Aorta (tissue), 5 donors: ENCODE measurements at places on chromosomes 2 and 18. TPM values are rescaled to one million over a fixed set of nuclear protein-coding genes. Genes with fewer than 3 reads are reported as not detected.

NLRC4 gene
- 4.2 TPM for total RNA-seq

USP40 gene
- 28.4 TPM for total RNA-seq

ASTL gene
- 0.57 TPM for total RNA-seq

ZNF385B gene
- total RNA-seq, result 4.6 TPM

NT5DC4 gene
- total RNA-seq, result 0.23 TPM

ADRA2B gene
- total RNA-seq, result 0.81 TPM

TEKT4 gene
- total RNA-seq, result not detected

RETREG2 gene
- 70.6 TPM for total RNA-seq

MITD1 gene
- total RNA-seq, result 20.2 TPM

DNA sequence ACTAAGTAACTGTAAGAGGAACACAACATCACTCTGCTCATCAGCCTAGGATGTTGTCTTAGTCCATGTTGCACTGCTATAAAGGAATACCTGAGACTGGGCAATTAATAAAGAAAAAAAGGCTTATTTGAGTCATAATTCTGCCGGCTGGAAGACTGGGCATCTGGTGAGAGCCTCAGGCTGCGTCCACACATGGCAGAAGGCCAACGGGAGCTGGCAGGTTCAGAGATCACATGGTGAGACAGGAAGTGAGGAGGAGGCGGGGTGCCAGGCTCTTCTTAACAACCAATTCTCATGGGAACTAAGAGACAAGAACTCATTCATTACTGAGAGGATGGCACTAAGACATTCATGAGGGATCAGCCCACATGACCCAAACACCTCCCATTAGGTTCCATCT lies 46.8 kb downstream of the EPG5 start:
- peak; percentile 90 for DNase-seq

GRCh38 chr2:101114268-101114783 lies 36.9 kb downstream of the TBC1D8 start:
- DNase-seq, result no peak

GRCh38 chr18:74942319-74942910 lies 266.5 kb downstream of the PTGR3 start:
- DNase-seq, result no peak

- DNase-seq, result no peak
These were observed 28.5 kb downstream of the INPP4A start for GRCh38 chr2:98472961-98473746.

- DNase-seq, result no peak
These were observed 60.4 kb downstream of the BOD1L2 start for GRCh38 chr18:57207124-57207916.

GRCh38 chr18:51398104-51398503 lies 200.6 kb upstream of the MEX3C start:
- no peak for DNase-seq

- DNase-seq, result no peak
These were observed 808.1 kb downstream of the RNF144A start for GRCh38 chr2:7725171-7725849.

DNA sequence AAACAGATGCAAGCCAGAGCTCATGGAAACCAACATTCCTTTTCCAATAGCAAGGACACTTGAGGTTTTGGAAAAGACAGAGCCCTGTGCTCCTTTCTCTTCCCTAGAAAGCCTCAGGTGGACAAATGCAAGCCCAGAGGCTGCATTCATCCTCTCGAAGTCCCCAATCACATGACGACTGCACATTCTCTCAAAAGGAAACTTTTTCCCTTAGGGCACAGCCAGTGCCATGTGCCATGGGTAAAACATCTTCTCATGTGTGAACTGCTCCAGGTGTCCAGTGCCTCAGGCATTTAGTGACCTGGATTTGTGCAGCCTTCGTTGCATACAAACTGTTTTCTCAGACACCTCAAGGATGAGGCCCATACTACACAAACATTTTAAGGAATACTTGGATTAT lies 140.7 kb downstream of the LAMA1 start:
- DNase-seq, result no peak

- no peak for DNase-seq
These were observed 27.3 kb downstream of the GKN2 start for GRCh38 chr2:68925295-68925896.

DNA sequence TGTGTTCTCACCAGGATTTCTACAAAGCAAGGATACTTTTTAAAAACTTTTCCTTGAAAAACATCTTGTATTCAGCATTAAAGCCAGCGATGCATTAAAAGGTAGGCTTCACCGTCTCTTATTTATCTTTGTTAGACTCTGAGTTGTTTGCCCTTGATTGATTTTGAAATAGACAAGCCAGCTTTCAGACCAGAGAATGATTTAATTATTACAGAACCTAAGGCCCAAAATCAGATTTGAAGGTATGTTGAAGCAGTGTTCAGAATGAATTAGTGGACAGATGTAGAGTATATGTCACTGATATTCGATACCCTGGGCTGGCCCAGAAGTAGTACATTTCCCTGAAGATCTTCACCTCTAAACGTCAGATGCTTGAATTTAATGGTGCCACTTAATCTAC lies 136.4 kb downstream of the THSD7B start:
- DNase-seq, result no peak

- DNase-seq, result no peak
These were observed 44.8 kb downstream of the TCF4 start for GRCh38 chr18:55543130-55543704.

DNA sequence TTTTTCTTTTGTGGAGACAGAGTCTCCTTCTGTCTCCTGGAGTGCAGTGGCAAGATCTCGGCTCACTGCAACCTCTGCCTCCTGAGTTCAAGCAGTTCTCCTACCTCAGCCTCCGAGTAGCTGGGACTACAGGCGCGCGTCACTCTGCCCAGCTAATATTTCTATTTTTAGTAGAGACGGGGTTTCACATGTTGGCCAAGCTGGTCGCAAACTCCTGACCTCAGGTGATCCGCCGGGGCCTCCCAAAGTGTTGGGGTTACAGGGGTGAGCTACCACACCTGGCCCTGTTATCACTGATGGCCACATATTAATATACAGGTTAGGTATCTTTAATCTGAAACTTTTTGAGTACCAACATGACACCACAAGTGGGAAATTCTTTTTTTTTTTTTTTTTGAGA lies 3.4 kb downstream of the MRPL35 start:
- no peak for DNase-seq

GRCh38 chr2:237665713-237666143 lies 38.3 kb downstream of the LRRFIP1 start:
- DNase-seq, result no peak

- no peak for DNase-seq
These were observed 579 bp downstream of the STAT4 start for GRCh38 chr2:191150230-191150599.

GRCh38 chr2:24088821-24089359 lies 4.3 kb upstream of the TP53I3 start:
- DNase-seq, result no peak

DNA sequence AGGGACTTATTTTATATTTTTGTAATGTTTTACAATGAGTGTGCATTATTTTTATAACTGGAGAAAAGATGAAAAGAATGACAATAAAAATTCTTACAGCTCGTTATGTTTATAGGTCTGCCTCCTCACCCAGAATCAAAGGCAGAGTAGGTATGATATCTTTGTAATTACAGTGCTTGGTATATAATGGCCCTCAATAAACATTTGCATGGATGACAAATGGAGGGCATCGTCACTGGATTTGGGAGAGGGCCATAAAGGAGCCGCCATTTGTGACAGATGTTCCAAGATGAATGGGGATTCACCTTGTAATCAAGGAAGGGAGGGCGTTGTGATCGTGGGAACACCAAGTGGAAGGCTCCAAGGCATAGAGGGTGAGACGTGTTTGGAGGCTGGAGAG lies 22.6 kb upstream of the GIGYF2 start:
- DNase-seq, result no peak

- no peak for DNase-seq
These were observed 233.7 kb downstream of the MYO3B start for GRCh38 chr2:170411660-170412059.

GRCh38 chr2:32902986-32903385 lies 43.8 kb upstream of the LTBP1 start:
- no peak for DNase-seq

DNA sequence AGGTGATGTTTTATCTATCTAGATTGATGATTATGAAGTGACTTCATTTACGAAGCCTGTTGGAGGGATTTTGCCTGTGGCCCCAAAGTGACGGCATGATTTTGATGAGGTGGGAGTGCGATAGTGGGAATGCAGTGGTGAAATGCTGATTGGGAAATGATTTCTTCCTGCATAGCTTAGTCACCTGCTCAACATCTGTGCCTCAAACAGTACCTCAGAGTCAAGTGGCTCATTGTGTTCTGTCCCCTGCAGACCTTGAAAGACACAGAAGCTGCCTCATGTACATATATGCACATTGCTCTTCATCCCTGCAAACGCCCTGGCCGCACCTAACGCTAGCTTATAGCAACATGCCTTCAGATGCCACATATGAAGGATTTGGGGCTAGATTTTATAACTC lies 201.2 kb downstream of the TPGS2 start:
- no peak for DNase-seq

DNA sequence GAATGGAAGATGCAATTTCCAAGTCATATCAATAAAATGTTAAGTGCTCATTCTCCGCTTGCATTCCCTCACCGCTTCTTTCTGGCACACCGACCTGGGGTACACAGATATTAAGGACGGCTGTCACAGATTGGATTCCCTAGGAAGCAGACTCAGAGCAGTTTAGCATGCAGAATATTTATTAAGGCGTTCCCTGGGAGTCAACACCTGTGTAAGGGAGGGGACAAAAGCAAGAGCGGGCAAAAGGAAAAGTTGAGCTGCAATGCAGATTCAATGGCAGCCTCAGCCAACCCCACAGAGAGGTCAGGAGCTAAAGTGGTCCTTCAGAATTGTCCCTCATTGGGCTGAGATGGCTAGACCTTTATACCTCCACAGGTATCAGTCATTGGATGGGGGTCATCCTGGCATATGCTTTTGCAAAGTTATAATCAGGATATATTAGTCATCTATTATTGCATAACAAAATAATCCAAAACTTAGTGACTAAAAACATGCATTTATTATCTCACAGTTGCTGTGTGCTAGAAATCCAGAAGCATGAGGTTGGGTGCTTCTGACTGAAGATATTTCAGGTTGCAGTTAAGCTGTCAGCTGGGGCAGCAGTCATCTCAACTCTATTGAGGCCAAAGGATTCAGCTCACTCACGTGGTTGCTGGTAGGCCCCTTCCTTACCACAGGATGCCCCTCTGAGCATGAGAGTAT lies 27.0 kb upstream of the INO80D start:
- DNase-seq, result no peak

GRCh38 chr2:8408560-8409460 lies 273.0 kb upstream of the ID2 start:
- no peak for DNase-seq

- DNase-seq, result no peak
These were observed 95.4 kb downstream of the LAMA1 start for GRCh38 chr18:7021994-7022840.

GRCh38 chr2:115913921-115914320 lies 1471.5 kb downstream of the DPP10 start:
- no peak for DNase-seq

- no peak for DNase-seq
These were observed 141.6 kb downstream of the SRBD1 start for GRCh38 chr2:45469314-45470099.

DNA sequence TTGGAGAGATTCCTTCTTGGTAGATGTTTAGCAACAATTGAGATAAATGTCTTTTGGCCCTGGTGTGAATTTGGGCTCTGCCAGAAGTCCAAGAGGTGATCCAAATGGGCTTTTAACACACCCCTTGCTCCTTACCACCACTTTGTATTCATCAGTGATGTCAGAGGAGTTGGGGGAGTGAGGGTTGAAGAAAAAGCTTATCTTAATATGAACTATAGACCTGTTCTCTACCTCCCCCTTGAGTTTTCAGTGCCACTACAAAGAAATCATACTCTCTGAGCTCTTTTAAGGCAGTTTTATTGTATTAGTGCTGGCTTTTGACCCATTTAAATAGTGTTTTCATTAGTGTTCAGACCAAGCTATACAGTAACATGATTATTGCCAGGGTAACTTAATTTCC lies 229.1 kb downstream of the PHLPP1 start:
- no peak for DNase-seq

DNA sequence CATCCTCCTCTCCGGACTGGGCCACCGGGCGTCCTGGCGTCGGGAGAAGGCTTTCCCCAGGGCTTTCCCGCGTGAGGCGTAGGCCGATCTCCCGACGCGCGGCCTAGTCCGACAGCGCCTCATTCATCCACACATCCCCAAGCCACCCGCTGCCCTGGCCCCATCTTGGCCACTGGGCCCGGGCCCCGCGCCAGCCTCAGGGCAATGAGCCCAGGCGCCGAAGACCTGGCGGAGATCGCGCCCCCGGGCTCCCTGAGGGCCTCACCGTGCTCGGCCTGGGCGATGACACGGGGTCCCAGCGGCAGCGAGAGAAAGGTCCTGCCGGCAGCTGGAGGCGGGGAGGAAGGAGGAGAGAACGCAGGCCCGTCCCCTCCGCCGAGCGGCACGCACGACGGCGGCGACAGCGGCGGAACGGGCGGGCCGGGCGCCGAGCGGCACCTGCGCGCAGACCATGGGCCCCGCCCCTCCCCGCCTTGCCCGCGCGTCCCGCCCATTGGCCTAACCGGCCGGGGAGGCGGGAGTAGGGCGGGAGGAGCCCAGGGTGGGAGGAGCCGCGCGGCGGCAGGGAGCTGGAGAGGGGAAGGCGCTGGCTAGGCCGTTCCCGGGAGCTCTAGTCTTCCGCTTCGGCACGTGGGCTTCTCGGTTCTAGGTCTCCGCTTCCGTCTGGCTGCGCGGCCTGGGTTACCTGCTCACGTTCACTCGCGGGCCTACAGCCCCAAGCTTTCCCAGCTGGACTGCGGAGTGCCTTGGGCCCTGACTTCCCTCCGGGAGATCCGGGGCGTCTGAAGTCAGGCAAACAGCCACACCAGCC lies at the start of gene OLA1:
Gene OLA1 (minus strand): TSS at position 346 of the 811 bp plus-strand sequence. CDS start 1,717 bp downstream, outside the sequence.
- DNase-seq, result peak; percentile 97

- DNase-seq, result no peak
These were observed 67.3 kb downstream of the TWIST2 start for GRCh38 chr2:238915196-238915595.

- DNase-seq, result peak; percentile 70
These were observed at the start of gene NMUR1 for GRCh38 chr2:231530099-231531011. Gene NMUR1 (minus strand): TSS chr2:231530445. CDS start chr2:231530361, 84 bp downstream.

DNA sequence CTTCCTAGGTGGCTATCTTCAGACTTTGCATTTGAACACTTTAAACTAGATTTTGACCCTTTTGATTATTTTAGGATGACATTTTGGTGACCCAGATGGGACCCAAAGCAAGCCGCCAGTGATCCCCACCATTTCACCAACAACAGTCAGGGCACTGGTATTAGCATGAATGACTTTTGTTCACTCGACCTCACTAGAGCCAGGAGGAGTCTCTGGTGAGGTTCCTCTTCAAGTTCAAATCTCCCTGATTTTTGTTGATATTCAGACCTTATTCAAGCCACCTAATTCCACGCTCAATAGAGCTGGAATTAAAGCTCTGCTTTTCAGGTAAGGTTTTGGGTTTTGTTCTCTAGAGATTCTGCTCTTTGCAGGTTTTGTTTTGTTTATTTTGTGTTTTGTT lies 202.3 kb downstream of the MREG start:
- no peak for DNase-seq

- DNase-seq, result no peak
These were observed 12.2 kb downstream of the KCNJ3 start for GRCh38 chr2:154710685-154711084.

GRCh38 chr2:226680719-226681118 lies 118.9 kb downstream of the IRS1 start:
- DNase-seq, result no peak
